Kidney capillary endothelial cell (primary cell): ENCODE measurements at places on chromosomes 3 and 15.
A peak's percentile ranks its signal among the peaks of the same experiment; 100 is the strongest.

GRCh38 chr3:40701016-40701588, 176.3 kb downstream of the ZNF621 start:
- no peak for DNase-seq

GRCh38 chr3:66498687-66499621, 1.9 kb downstream of the LRIG1 start:
- no peak for DNase-seq

DNA sequence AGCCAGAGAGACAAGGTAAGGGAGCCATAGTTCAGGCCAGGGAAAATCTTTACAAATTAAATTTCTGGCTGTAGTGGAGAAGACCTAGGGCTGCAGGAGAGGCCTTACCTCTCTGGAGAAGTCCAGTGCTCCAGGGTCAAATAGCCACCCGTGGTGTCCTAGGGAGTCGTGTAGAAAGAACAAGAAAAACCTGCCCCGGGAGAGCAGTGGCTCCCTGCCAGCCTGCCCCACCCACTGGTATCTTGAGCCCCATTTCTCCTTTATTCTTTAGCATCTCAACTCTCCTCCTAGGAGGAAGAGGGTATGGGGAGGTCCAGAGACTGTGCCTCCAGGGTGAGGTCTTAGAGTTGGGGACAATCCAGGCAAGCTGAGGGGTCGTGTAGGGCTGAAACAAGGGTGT, 32.1 kb upstream of the NTRK3 start:
- no peak for DNase-seq

- DNase-seq: no peak
Observed at GRCh38 chr3:98551754-98552153, 20.0 kb downstream of the GPR15 start.

DNA sequence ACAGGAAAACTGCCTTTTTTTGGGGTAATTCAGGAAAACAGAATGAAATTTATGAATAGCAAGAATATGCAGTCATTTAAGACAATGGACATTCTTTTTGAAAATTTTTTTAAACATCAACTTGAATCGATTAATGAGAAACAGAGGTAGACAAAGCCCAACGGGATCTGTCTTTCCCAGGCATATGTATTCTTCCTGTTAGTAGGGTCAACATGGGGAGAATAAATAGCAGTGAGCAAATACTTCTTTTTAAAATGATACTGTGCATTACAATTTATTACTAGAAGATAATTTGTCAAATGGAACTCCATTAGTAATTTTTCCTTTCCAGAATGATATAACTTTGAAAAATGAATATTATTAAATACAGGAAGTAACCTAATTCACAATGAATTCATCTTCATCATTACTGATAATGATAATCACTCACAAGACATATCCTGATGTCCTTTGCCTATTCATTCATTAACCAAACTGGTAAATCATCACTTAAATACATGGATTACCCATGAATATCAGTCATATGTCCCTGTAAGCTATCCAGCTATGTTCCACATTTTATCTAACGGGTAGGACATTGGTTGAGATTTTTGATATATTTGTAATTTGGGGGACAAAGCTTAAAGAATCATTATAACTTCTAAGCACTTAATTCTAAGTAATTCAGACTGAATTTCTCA, 209.2 kb upstream of the CDIN1 start:
- DNase-seq: no peak

DNA sequence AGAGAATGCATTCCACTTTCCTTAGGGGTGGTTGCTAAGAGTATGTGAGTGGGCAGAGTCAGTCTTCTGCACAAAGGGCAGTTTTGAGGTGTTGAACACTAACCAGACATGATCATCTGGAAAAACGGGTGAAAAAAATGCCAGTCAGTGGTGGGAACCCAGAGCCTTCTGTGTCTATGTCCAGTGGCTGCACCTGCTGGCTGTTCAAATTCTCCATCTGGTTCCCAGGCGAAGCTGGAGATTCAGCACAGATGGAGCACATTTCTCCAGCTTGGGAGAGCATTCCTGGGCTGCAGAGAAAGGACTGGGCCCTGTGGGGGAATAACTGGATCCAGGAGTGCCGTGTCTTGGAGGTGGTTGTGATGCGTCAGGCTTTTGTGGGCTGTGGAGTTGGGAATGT, 74.1 kb downstream of the TRAK1 start:
- DNase-seq: no peak

DNA sequence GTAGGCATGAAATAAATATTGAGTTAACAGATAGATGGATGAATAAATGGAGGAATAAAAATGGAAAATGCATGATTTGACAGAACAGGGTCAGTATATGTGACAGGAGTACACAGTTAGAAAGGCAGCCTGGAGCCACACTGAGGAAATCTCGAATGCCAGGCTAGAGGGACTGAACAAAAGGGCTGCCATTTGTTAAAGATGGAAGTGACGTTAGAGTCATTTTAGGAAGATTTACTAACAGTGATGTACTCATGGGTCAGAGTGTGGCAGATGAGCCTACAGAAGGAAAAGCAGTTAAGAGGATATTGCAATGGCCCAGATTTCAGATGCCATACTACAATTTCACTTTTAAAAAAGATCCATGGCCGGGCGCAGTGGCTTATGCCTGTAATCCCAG, 7.4 kb upstream of the TMPRSS7 start:
- DNase-seq: no peak

GRCh38 chr3:124492824-124493223, 237.4 kb upstream of the UMPS start:
- peak; percentile 12 for DNase-seq

- DNase-seq: no peak
Observed at GRCh38 chr3:78025916-78026315, 986.0 kb downstream of the ROBO2 start.

GRCh38 chr3:46867550-46867898, 4.3 kb upstream of the MYL3 start:
- DNase-seq: no peak

- DNase-seq: no peak
Observed at GRCh38 chr3:28252001-28252431, 10.6 kb downstream of the CMC1 start.

GRCh38 chr15:51163843-51164242, 69.1 kb upstream of the TNFAIP8L3 start:
- no peak for DNase-seq

- no peak for DNase-seq
Observed at GRCh38 chr3:64600246-64600950, 87.4 kb downstream of the ADAMTS9 start.

- DNase-seq: no peak
Observed at GRCh38 chr15:73982222-73982962, 9.7 kb downstream of the STOML1 start.

GRCh38 chr3:125317761-125318160, 57.4 kb downstream of the ZNF148 start:
- no peak for DNase-seq

DNA sequence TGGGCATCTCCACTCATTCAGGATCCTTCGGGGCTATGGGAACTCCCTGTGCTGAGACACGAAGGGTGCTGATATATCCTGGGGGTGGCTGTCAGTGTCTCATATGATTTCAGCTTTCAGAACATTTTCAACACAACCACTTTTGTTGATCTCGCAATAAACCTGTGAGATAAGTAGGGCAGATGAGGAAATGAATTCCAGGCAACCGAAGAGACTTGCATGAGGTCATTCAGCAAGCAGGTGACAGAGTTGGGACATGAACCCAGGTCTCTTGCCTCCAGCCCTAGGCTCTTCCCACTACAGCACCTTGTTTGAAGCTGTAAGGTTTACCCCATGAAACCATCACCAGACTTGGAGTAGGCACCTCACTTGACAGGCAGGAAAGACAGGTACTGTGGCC, 16.6 kb downstream of the DUOX1 start:
- no peak for DNase-seq

DNA sequence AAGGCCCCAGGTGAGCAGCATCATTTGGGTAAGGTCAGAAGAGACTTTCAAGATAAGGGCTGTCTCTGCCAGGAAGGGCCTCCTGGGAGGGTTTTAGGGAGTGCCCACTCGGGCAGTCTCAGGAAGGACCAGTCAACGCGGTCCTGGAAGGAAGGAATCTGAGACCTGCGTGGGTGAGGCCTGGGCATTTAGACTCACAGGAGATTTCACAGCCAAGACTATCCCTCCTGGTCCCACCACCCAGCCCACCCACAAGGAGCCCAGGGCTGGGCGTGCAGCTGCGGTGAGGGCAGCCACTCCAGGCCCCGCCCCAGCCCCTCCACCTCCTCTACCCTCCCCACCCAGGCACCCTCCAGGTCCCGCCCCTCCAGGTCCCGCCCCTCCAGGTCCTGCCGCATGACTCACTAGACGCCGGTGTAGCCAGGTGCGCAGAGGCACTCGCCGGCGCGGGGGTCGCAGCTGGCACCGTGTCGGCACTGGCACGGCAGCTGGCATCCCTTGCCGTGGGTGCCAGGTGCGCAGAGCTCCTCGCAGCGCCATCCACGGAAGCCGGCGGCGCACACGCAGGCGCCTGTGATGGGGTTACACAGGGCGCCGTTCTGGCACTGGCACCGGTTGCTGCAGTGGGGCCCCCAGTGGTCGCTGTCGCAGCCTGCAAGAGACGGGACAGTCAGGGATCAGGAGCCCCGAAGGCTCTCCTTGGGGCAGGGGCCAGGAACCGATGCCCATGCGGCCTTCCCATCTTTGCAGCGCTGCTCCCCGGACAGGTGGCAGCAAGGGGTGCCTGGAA, 112.7 kb downstream of the RAB11A start:
- no peak for DNase-seq

DNA sequence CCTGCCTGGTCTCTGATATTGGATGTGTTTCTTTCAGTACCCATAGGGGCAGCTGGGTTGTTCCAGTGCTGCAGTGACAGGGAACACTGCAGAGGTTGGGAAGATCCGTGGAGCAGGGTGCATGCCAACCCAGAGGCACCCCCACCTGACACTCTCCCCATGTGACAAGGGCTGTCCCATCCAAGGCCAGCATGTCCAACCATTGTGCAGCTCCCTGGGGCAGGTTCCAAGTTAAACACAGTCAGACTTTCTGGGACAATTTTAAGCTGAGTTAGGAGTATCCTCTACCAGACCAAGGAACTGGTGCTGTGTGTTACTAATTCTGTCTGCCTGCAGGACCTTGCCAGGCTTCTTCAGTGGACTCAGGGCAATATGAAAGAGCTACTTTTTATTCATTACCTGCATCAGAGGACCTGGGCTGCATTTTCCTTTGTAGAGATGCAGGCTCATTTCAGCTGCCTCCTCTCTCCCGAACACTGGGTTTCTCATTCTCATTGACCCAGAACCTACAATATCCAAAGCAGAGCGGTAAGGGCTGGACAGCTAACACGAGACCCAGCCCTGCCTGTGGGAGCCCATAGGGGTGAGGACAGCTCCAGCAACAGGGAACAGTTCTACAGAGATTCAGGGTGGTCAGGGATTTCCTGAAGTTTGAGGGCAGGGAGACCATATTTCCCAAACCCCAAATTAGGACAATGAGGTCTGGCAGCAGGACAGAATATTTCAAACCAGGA, 72.7 kb downstream of the SPSB4 start:
- DNase-seq: no peak

- DNase-seq: no peak
Observed at GRCh38 chr15:69035205-69035917, 20.9 kb downstream of the NOX5 start.

- no peak for DNase-seq
Observed at GRCh38 chr15:87858651-87859050, 397.9 kb downstream of the NTRK3 start.

DNA sequence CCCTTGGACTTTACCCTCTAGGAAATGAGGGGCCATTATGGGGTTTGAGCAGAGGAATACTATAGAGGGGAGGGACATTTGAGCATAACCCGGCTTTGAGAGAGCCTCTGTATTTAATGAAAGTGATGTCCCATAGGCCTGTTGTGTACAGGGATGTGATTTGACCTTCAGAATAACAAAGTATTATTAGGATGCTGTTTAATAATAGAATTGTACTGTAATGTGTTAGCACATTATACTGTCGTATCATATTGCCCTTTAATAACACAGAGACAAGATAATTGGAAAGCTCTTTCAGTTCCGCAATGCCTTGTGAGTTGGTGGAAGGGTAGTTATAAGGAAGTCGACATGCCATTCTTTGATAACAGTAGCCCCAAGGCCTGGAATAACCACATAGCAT, 328.3 kb downstream of the RYR3 start:
- DNase-seq: no peak

DNA sequence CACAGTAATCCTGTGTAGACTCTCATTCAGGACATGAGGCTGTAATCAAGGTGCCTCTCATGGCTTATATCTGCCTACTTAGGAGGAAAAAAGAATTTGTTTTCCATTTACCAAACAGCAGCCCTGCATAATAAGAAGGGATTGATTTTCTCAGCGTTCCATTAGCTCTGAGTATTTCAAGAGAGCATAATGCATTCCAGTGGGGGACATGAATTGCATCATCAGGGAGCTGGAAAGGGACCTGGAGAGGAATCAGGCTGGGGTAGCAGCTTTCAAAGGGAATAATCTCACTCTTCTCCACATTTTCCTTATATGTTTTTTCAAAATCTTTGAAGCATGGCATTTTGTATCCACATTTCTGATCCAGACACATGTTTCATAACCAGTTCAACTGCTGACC, 150.6 kb upstream of the ANKRD28 start:
- no peak for DNase-seq

- peak; percentile 59 for DNase-seq
Observed at GRCh38 chr15:66387163-66388042, 691 bp downstream of the MAP2K1 start.

GRCh38 chr15:81280696-81281455, 43.1 kb downstream of the STARD5 start:
- no peak for DNase-seq
